ENCODE measurements at places on chromosomes 5 and 9. TPM values are rescaled to one million over a fixed set of nuclear protein-coding genes. Genes with fewer than 3 reads are reported as not detected.

DNA sequence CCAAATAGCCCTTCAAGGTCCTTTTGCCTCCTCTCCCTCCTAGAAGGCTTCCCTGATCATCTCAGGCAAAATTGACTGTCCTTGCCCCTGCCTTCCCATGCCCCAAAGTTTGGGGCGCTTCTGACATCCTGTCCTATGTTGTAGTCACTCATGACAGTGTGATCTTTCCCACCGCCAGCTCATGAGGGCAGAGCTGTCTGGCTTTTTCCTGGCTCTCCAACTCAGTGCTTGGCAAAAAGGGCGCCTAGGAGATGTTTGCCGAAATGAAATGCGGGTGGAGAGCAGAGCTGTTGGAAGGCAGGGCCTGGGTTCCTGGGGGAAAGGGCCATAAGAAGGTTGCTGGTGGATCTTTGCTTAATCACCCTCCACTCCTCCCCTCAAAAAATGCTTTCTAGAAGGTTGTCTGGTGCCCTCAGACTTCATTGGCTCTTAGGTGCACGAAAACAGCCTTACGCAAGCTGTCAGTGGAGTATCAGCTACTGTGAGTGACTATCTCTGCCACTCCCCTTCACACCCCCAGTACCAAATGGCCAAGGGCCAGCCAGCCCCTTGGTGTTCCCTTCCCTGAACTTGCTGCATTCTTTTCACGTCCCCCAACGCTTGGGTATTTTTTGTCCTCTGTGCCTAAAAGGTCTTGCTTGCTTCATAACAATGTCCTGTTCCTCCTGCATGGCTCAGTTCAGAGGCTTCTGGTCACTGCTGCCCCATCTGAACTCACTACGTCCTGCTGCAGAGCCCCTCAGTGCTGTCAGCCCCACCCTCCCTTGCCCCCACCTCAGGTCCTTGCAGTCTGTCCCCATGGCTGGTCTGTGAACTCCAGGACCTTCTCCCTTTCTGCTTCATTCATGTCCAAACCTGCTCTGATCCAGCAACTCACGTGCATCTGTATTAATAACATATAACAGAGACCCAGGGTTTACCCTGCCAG is 2.6 kb upstream of the SLC25A51 start:
- no peak overlapping the region for H3K27ac ChIP-seq
- H3K27me3 ChIP-seq, result no peaks in the 10 kb centered on the region
- no peak overlapping the region for H3K4me3 ChIP-seq
- no peaks in the 10 kb centered on the region for H3K36me3 ChIP-seq

- no peak for DNase-seq
- H3K4me3 ChIP-seq, result no peak overlapping the region
- H3K4me1 ChIP-seq, result no peaks in the 10 kb centered on the region
Observed at GRCh38 chr9:110364451-110364850, 26.8 kb upstream of the TXNDC8 start.

GRCh38 chr5:121024416-121025311 is 560.6 kb downstream of the PRR16 start:
- no peak overlapping the region for H3K27ac ChIP-seq
- H3K4me3 ChIP-seq, result no peak overlapping the region
- no peaks in the 10 kb centered on the region for H3K4me1 ChIP-seq
- H3K36me3 ChIP-seq, result no peaks in the 10 kb centered on the region

DNA sequence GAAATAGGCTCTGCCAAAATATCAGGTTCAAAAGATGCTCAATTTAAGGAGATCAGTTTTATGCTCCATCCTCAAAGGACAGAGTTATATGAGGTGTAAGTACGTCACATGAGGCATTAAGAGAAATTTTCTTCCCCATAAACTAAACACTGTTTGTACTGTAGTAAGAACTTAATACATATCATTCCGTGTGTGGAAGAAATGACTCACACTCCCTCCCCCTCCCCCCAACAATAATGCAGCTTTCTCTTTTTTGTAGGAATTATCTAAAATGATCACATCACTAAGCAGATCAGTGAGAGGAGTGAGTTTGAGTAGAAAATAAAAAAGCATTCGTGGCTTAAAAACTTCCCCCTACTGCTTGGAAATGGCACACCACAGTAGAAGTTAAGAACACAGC is 2.2 kb downstream of the CDH12 start:
- peaks cover 58% of the 10 kb centered on the region for H3K27me3 ChIP-seq
- no peak for DNase-seq
- H3K4me3 ChIP-seq, result no peak overlapping the region
- H3K36me3 ChIP-seq, result no peaks in the 10 kb centered on the region
- H3K27ac ChIP-seq, result no peak overlapping the region

GRCh38 chr9:133528001-133528875 is 3.5 kb upstream of the MYMK start:
- DNase-seq, result no peak
- peak overlapping the region; percentile 14 for H3K4me3 ChIP-seq
- H3K27ac ChIP-seq, result peak overlapping the region; percentile 65
- H3K36me3 ChIP-seq, result no peaks in the 10 kb centered on the region
- H3K27me3 ChIP-seq, result peaks cover 41% of the 10 kb centered on the region
- peaks cover 38% of the 10 kb centered on the region for H3K4me1 ChIP-seq

GRCh38 chr5:138316355-138316754 is 15.2 kb downstream of the CDC25C start:
- no peaks in the 10 kb centered on the region for H3K36me3 ChIP-seq
- DNase-seq, result no peak
- H3K27me3 ChIP-seq, result no peaks in the 10 kb centered on the region
- no peak overlapping the region for H3K4me3 ChIP-seq
- no peak overlapping the region for H3K27ac ChIP-seq

DNA sequence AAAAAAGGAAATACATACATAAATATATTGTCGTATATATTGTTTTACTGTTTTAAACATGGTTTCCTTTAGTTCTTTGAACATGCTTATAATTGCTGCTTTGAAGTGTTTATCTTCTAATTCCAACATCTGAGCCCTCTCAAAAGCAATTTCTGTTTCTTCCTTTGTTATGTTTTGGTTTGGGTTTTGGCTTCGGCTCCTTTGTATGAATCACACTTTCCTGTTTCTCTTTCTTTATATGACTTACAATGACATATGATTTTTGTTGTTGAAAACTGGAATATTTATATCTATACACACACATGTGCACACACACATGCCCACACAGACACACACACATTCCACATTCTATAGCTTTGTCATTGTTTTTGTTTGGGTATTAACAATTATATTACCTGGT is 1206.7 kb downstream of the CDH12 start:
- no peaks in the 10 kb centered on the region for H3K36me3 ChIP-seq
- no peaks in the 10 kb centered on the region for H3K4me1 ChIP-seq
- H3K27ac ChIP-seq, result no peak overlapping the region

- peaks cover 32% of the 10 kb centered on the region for H3K4me1 ChIP-seq
- no peaks in the 10 kb centered on the region for H3K36me3 ChIP-seq
- DNase-seq, result peak; percentile 22
- no peak overlapping the region for H3K27ac ChIP-seq
- peaks cover 32% of the 10 kb centered on the region for H3K27me3 ChIP-seq
Observed at GRCh38 chr5:52989781-52990527, 802 bp downstream of the ITGA2 start.

GRCh38 chr5:98031496-98031895 is 742.0 kb upstream of the RGMB start:
- H3K27ac ChIP-seq, result no peak overlapping the region
- H3K27me3 ChIP-seq, result no peaks in the 10 kb centered on the region
- H3K36me3 ChIP-seq, result no peaks in the 10 kb centered on the region
- H3K4me3 ChIP-seq, result no peak overlapping the region
- H3K4me1 ChIP-seq, result no peaks in the 10 kb centered on the region

DNA sequence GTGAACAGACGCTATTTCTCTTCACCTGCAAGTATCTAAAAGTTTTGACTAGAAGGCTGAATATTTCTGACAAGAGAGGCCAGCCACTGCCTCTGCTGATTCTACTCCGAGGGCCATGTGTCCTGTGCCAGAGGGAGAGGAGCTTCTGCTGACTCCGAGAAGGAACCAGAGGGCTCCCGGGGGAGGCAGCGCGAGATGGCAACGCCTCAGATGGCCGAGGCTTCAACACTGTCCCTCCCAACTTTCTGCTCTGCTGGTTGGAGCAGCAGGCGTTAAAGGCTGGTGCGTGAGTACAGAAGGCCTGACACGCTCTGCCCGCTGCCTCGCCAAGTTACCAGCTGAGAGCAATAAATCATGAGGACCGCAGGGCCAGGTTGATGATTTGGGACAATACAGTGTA is 178.8 kb downstream of the GAPVD1 start:
- DNase-seq, result no peak
- peaks cover 44% of the 10 kb centered on the region for H3K36me3 ChIP-seq
- H3K27ac ChIP-seq, result no peak overlapping the region
- H3K4me1 ChIP-seq, result peaks cover 6% of the 10 kb centered on the region

DNA sequence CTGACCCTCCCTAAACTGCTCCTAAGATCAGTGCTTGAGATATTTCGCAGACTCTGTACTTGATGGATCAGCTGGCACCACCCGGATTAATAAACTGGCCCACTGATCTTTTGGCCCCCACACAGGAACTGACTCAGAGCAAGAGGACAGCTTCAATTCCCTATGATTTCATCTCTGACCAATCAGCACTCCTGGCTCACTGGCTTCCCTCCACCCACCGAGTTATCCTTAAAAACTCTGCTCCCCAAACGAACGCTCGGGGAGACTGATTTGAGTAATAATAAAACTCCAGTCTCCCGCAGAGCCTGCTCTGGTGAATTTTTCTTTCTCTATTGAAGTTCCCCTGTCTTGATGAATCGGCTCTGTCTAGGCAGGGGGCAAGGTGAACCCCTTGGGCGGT is 36.5 kb upstream of the CD180 start:
- no peak for DNase-seq
- no peaks in the 10 kb centered on the region for H3K36me3 ChIP-seq
- H3K27ac ChIP-seq, result no peak overlapping the region
- H3K27me3 ChIP-seq, result no peaks in the 10 kb centered on the region
- no peak overlapping the region for H3K4me3 ChIP-seq

- no peak for DNase-seq
- H3K27me3 ChIP-seq, result peaks cover 52% of the 10 kb centered on the region
- H3K36me3 ChIP-seq, result no peaks in the 10 kb centered on the region
- H3K27ac ChIP-seq, result no peak overlapping the region
- H3K4me3 ChIP-seq, result no peak overlapping the region
Observed at GRCh38 chr5:181163487-181164075, 16.2 kb downstream of the OR2V2 start.

- peaks cover 7% of the 10 kb centered on the region for H3K27me3 ChIP-seq
- H3K4me1 ChIP-seq, result peaks cover 41% of the 10 kb centered on the region
- H3K4me3 ChIP-seq, result peak overlapping the region; percentile 65
- peak overlapping the region; percentile 91 for H3K27ac ChIP-seq
- H3K36me3 ChIP-seq, result no peaks in the 10 kb centered on the region
- DNase-seq, result peak; percentile 60
Observed at GRCh38 chr9:133238851-133239532, 29.9 kb upstream of the OBP2B start.

DNA sequence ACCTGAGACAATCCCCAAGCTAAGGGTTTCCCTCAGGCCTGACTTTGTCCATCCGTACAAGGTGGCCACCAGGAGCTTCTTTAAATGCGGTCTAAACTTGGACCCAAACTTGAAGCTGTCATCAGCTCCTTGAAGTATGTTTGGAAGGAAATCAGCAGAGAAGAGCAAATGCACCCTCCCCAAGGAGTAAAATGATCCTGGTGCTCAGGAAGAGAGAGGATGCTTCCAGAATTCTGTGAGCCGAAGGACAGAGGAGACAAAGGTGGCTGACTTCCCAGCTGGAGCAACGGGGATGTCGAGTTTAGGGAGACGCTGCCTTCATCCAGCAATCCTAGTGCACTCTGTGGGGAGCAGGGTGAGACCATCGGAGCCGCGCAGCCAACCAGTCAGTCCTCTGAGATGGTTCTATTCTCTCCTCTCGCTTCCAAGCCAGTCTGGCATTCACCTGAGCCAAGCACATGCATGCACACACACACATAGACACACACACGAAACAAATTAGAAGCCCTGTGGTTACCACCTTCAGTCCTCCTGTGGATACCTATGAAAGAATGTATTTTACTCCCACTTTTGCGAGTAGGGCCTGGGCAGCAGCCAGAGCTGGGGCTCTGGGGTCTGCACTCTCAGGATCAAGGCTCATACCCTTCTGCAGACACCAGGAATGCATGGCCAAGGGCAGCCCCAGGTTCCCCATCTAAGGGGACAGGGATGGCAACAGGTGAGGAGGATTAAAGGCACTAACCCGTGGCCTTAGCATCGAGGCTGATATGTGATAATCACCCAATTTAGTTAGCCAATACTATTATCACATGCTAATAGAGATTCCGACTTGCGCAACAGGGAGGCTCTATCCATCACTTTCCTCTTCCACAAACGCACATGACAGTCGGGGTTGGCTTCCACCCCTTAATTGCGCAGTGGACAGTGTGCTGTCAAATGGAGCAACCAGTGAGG is 75.8 kb downstream of the GTF3C4 start:
- peaks cover 55% of the 10 kb centered on the region for H3K27me3 ChIP-seq
- no peak overlapping the region for H3K27ac ChIP-seq
- no peak overlapping the region for H3K4me3 ChIP-seq
- no peak for DNase-seq
- no peaks in the 10 kb centered on the region for H3K36me3 ChIP-seq
- peaks cover 14% of the 10 kb centered on the region for H3K4me1 ChIP-seq

GRCh38 chr9:81535542-81536241 is 153.7 kb downstream of the TLE1 start:
- no peak for DNase-seq
- no peak overlapping the region for H3K27ac ChIP-seq
- no peak overlapping the region for H3K4me3 ChIP-seq
- H3K4me1 ChIP-seq, result no peaks in the 10 kb centered on the region
- no peaks in the 10 kb centered on the region for H3K36me3 ChIP-seq

GRCh38 chr5:27928060-27928459 is 889.7 kb upstream of the CDH9 start:
- no peak overlapping the region for H3K4me3 ChIP-seq
- no peaks in the 10 kb centered on the region for H3K27me3 ChIP-seq
- DNase-seq, result no peak
- H3K4me1 ChIP-seq, result no peaks in the 10 kb centered on the region

Gene JAKMIP2
- 0.41 TPM for total RNA-seq

Gene TIMD4
- total RNA-seq, result not detected

Gene SLC34A3
- total RNA-seq, result not detected

Gene SLC45A2
- total RNA-seq, result not detected

Gene GALT
- total RNA-seq, result 51.5 TPM

Gene TPPP
- total RNA-seq, result 21.6 TPM

Gene ADGRV1
- not detected for total RNA-seq

Gene TMEM8B
- total RNA-seq, result 17.5 TPM

Gene CCDC180
- 2.4 TPM for total RNA-seq

Gene IRX1
- total RNA-seq, result 0.16 TPM

Gene PCDHGB5
- 6.0 TPM for total RNA-seq

Gene SH3GL2
- total RNA-seq, result 7.3 TPM

Gene CARD9
- total RNA-seq, result 1.2 TPM
